ENCODE measurements at places on chromosomes 7 and 10. TPM values are rescaled to one million over a fixed set of nuclear protein-coding genes. Genes with fewer than 3 reads are reported as not detected.
A peak's percentile ranks its signal among the peaks of the same experiment; 100 is the strongest.

DNA sequence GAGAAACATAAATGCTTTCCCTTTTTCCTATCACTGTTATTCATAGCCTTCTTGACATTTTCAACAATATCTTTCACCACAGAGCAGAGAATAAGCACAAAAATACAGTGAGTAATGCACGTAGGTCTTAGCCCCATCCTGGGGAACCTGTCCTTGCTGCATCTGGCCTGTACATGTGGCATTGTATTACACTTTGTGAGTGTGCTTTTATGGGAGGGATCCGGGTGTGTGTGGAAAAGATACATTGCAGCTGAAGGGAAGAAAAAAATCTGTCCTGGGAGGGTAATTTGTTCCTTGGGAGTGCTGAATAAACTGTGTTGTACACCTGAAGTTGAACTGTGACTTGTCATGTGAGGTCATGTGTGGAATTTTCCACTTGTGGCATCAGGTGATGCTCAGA lies 422.7 kb upstream of the LRGUK start:
- DNase-seq: no peak

The NME8 gene
- total RNA-seq: not detected

DNA sequence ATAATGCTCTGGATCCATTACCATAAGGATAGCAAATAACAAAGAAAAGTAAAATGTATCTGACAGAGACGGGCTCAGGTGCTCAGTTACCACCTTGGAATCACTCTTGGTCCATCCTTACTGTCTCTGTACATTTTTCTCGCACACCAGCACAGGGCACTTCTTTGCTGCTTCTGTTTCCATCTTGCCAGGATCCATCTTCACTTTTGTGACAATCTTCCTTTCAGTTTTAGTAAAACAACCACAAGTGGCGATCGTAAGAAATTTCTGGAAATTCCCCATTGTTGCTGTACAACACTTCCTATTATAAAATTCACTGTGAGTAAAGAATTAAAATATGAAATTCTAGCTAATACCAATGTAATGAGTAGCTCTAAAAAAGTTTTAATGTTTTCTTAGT lies 695.5 kb downstream of the GRM8 start:
- DNase-seq: no peak

GRCh38 chr10:43452356-43452914 lies 15.5 kb downstream of the ZNF487 start:
- no peak for DNase-seq

- no peak for DNase-seq
Observed at GRCh38 chr10:68900427-68901104, 549 bp upstream of the DDX50 start.

- DNase-seq: peak; percentile 46
Observed at GRCh38 chr7:140646931-140647647, 6.5 kb upstream of the DENND2A start.

DNA sequence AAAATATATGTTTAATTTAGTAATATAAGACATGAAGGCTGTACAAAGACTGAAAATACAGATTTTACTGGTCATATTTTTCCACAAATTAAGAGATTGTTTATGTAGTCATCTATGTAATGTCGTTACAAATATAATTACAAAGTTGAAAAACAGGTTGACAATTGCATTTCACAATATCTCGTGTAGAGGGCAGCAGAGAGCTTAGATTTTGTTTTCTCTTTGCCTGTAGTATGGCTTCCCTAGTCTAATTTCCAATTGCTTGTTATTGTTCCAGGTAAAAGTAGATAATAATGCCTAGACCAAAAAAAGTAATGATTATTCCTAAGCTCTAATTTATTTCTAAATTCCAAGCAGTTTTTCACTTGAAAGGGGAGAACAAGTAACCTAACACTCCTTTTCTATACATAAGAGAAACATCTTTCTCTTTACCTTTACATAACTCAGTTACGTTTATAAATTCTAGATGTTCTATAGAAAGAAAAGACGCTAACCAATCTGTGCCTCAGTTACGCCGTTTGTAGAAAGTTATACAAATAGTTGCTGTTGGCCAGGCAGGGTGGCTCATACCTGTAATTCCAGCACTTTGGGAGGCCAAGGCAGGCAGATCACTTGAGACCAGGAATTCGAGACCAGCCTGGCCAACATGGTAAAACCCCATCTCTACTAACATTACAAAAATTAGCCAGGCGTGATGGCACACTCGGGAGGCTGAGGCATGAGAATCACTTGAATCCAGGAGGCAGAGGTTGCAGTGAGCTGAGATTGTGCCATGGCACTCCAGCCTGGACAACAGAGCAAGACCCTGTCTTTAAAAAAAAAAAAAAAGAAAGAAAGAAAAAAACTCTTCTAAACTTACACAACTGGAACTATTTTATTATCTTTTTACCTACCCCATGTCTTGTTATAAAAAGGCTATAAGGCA lies 30.0 kb downstream of the NET1 start:
- DNase-seq: peak; percentile 49

The GIMAP2 gene
- 1.9 TPM for total RNA-seq

The AOAH gene
- 0.28 TPM for total RNA-seq

DNA sequence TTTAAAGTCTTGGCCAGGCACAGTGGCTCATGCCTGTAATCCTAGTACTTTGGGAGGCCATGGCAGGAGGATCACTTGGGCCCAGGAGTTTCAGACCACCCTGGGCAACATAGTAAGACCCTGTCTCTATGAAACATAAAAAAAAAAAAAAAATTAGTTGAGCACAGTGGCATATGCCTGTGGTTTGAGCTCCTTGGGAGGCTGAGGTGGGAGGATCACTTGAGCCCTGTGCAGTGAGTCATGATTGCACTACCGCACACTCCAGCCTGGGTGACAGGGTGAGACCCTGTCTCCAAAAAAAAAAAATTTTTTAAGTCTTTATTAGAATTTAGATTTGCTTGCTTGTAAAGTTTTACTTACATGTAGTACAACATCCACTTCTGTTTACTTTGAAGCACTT lies 14.0 kb downstream of the WNT2 start:
- no peak for DNase-seq

- no peak for DNase-seq
Observed at GRCh38 chr7:54722026-54722425, 37.0 kb downstream of the SEC61G start.

The CROT gene
- 11.1 TPM for total RNA-seq

GRCh38 chr7:106143711-106144337 lies 31.7 kb upstream of the SYPL1 start:
- no peak for DNase-seq

Measured in endothelial cell (in vitro differentiated cells).